ENCODE measurements at places on chromosomes 7 and 10.

DNA sequence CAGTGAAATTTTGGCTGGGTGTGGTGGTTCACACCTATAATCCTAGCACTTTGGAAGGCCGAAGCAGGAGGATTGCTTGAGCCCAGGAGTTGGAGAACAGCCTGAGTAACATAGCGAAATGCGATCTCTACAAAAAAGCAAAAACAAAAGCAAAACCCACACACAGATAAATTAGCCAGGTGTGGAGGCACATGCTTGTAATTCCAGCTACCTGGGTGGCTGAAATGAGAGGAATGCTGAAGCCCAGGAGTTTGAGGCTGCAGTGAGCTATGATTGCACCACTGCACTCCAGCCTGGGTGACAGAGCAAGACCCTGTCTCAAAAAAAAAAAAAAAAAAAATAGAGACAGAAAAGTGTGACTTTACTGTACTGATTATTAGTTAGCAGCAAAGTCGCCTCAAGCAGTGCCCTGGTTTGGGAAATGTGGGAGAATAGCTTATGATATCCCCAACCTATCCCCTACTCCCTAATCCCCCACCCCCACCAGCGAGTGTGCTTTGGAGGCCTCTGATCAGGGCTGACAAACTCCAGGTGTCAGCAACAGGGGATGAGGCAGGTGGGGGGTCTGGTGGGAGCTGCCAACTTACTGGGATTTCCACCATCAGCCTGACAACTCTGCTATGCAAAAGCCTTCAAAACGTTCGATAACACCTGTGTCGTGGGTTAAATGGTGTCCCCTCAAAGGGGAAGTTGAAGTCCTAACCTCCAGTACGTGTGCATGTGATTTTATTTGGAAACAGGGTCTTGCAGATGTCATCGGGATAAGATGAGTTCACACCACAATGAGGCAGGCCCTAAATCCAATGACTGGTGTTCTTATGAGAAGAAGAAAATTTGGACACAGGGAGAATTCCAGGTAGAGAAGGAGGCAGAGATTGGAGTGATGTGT lies 124.7 kb upstream of the SDK1 start:
- no peak for DNase-seq

DNA sequence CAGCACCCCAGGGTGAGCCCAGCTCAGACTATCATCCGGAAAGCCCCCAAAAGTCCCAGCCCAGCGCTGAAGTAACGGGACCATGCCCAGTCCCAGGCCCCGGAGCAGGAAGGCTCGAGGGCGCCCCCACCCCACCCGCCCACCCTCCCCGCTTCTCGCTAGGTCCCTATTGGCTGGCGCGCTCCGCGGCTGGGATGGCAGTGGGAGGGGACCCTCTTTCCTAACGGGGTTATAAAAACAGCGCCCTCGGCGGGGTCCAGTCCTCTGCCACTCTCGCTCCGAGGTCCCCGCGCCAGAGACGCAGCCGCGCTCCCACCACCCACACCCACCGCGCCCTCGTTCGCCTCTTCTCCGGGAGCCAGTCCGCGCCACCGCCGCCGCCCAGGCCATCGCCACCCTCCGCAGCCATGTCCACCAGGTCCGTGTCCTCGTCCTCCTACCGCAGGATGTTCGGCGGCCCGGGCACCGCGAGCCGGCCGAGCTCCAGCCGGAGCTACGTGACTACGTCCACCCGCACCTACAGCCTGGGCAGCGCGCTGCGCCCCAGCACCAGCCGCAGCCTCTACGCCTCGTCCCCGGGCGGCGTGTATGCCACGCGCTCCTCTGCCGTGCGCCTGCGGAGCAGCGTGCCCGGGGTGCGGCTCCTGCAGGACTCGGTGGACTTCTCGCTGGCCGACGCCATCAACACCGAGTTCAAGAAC lies 1.1 kb downstream of the VIM start:
- DNase-seq = no peak

DNA sequence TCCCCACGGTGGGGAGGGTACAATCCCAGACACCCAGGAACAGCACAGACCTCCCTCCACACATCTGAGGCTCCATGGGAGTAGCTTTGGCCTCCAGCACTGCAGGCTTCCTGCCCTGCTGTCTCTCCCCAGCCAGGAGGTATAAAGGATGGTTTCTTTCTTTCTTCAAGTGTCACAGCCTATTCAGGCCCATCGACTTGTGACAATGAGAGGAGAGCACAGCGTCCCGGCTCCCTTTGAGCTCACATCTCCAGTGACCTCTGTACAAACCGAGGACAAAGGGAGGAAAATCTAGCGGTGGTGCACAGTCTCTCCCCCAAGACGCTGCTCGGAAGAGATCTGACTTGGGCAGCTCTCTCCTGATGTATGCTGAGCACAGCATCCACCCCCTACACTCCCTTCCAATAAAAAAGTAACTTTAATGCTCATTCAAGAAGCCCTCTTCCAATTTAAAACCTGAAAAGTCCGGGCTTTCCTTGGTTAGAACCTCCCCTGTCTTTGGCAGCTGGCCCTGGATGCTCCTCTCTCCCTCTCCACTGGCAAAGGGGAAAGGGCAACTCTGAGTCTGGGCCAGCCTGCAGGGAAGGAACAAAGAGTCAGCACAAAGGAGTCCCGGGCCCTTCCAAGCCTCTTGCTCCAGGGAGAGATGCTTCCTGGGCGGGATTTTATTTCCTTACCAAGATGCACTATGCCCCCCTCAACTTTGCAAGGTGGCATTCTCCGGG lies 18.0 kb downstream of the CHST15 start:
- peak; percentile 56 for DNase-seq

GRCh38 chr7:69754476-69754875 lies 156.2 kb downstream of the AUTS2 start:
- DNase-seq = no peak

DNA sequence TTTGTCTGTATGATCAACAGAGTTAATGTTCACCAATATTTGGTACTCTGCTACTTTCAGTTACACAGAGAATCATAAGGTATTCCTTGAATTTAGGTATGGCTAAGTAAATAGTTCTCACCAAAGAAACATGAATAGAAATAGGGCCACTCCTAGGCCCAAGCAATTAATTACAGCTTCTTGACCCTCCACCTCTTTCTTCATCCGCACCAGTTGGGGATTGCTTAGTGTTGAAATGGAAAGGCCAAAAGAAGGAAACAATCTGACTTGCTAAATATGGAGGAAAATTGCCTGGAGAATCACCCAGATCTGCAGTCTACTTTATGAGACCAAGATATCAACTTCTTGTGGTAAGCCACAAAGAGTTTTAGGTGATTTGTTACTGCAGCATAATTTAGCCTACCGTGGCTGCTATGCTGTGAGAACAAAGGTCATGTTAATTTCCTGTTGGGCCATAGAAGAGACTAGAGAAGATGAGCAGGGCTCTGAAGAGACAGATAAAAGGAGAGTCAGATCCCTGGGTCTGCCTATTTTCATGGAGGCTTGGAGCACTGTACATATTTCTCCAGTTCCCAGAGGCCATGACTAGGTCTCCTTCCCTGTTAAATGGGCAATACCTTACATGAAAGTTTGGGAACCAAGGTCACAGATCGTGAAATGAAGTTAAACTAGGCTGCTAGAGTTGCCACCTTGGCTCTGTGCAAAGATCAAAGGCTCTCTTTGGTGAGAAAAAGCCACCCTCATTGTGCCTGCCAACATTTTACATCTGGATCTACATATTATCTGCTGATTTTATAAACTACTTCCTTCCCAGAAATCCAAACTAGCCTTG lies 93.3 kb upstream of the GDF10 start:
- DNase-seq = no peak

DNA sequence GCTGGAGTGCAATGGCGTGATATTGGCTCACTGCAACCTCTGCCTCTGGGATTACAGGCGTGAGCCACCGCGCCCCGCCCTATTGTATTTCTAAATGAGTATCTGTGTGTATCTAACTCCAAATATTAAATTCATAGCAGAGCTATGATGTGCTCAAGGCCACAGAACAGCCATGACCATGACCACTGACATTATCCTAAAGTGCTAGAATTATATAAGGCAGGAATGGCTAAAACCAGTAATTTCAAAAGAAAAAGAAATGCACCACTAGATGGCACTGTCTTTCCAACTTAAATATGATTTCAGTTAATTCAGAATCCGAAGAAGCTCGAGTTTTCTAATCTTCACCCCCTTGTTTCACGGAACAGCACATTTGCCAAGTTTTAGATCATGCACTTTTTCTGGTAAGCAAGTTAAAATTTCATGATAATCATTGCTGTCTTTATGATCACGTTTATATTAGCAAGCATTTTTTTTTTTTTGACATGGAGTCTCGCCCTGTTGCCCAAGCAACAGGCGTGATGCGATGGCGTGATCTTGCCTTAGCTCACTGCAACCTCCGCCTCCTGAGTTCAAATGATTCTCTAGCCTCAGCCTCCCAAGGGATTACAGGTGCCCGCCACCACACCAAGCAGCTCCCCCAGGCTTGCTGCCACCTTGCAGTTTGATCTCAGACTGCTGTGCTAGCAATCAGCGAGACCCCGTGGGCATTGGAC lies 65.3 kb downstream of the OR13A1 start:
- DNase-seq = peak; percentile 87

DNA sequence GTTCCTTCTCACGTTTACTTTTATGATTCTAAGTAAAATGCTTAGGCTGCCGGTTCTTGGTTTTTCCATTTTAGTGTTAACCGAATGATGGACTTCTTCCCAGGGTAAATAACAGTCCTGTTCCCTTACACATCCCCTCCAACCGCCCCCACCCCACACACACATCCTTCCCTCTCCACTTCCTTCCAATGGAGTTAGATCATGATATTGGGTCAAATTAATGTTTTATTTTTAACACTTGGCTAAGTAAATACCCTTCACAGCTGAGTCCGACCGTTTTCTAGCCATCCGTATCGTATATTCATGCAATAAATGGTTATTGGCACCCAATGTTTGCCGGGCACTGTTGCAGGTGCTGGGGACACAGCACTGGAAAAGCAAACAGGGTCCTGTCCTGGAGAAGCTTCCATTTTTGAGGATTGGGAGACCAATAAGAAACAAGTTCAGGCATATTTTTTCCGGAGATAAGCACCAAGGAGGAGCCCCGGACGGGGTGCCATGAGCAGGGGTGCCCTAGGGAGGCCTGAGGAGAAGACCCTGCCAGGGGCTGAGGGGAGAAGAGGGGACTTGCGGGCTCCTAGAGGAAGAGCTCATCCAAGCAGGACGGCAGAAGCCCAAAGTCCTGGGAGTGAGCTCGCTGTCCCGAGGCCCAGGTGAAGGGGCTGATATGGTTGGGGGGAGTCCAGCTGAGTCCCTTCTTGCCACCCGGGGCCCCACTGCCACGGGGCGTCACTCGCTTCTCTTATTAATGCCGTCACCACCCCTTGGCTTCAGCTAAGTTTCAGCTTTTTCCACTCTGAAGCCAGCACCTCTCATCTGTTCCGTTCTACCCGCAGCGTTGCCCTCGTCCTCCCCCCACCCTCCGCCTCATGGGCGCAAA lies 126.0 kb upstream of the RET start:
- no peak for DNase-seq

- DNase-seq = no peak
Observed at GRCh38 chr7:100472854-100473499, 6.0 kb downstream of the TSC22D4 start.

- peak; percentile 28 for DNase-seq
Observed at GRCh38 chr10:98107644-98108430, 26.6 kb upstream of the R3HCC1L start.

All from pons (tissue), 1 donor.